Stimulated activated CD4-positive, alpha-beta T cell treated with anti-CD3 and anti-CD28 coated beads, Interleukin-15, amount 100 ng/mL, for 1 hour (primary cell): ENCODE measurements at places on chromosomes 6 and 20.

DNA sequence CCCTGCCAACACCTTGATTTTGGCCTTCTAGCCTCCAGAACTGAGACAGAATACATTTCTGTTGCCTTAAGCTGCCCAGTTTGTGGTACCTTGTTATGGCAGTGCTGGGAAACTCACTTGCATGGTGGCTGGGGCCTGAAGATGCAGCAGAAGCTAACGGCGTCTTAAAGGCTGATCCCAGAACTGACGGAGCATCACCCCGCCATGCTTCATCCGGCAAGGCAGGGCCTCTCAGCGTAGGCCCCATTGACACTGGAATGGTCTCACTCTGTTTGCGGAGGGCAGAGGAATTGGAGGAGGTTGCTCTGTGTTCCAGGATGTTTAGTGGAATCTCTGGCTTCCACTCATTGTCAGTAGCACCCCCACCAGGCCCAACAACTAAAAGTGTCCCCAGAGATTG, 102.1 kb downstream of the JPH2 start:
- DNase-seq, result no peak

DNA sequence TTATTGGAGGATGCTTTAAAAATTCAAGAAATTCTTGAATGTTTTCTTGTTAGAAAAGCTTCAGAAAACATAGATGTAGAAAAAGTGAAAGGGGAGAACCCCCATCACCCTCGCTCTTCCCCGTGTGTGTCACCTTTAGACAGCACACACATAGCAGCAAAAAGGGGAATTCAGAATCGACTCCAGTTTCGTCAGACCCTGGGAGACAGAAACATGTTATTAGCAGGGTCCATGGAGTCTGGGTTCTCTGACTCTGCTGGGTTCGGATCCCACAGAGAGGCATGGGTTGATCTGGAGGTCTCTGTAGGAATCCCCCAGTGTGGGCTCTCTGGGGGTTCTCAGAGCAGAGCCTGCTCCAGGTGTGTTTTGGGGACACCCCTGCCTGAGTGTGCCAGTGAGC, 43.7 kb downstream of the ARHGAP40 start:
- no peak for DNase-seq

GRCh38 chr20:34922654-34923381, 32.8 kb downstream of the GSS start:
- no peak for DNase-seq

- no peak for DNase-seq
Observed at GRCh38 chr6:149359440-149359839, 40.6 kb upstream of the SUMO4 start.

- no peak for DNase-seq
Observed at GRCh38 chr6:36124881-36125280, 5.4 kb upstream of the MAPK13 start.

- DNase-seq, result no peak
Observed at GRCh38 chr6:168507730-168508129, 66.7 kb downstream of the SMOC2 start.
